ENCODE measurements at places on chromosomes 1 and 21.
A peak's percentile ranks its signal among the peaks of the same experiment; 100 is the strongest.

DNA sequence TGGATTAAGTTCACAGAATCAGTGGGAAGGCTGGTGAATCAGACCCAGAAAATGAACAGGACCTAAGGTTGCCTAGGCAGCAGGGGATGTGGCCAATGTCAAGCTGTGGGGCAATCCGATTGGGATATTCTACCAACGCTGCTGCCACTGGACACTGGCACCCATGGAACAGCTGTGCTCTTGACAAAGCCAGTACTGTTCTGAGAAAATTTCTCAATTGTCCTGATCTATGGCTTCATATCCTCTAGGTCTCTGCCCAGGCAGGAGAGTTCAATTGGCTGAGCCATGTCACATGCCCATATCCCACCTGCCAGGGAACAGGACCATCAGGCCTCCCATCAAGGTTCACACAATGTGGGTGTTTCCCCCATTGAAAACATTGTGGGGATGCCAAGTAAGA, 6.2 kb downstream of the TACSTD2 start:
- no peak for DNase-seq

DNA sequence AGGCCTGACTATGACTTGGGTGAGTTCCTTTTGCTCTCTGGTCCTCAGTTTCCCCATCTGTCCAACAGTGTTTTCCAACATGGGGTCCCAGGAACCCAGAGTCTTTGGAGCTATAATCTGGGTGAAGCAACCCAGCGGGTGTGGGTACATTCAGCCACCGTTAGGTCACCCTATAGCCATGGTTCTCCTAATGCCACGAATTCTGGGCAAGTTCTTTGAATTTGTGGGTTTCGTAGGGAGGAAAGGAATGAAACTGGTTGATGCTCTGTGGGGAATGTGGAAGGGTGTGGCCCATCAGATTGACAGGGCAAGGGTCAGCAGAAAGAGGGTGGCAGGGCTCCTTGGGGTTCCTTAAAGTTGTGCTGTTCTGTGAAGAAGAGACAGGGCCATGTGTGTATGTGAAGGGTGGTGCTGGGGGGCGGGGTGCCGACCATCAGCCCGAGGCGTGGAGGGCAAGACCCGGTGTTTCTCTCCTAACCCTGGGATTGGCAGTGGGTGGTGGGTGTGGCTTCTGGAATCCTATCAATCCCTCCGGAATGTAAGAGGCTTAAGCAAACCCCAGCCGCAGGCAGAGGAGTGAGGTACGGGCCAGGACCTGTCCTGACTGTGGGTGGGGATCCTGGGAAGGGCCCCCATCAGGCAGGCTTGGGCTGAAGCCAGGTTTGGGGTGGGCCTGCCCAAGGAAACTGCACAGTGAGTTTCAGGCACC, 35.5 kb upstream of the ZNF362 start:
- no peak for DNase-seq

DNA sequence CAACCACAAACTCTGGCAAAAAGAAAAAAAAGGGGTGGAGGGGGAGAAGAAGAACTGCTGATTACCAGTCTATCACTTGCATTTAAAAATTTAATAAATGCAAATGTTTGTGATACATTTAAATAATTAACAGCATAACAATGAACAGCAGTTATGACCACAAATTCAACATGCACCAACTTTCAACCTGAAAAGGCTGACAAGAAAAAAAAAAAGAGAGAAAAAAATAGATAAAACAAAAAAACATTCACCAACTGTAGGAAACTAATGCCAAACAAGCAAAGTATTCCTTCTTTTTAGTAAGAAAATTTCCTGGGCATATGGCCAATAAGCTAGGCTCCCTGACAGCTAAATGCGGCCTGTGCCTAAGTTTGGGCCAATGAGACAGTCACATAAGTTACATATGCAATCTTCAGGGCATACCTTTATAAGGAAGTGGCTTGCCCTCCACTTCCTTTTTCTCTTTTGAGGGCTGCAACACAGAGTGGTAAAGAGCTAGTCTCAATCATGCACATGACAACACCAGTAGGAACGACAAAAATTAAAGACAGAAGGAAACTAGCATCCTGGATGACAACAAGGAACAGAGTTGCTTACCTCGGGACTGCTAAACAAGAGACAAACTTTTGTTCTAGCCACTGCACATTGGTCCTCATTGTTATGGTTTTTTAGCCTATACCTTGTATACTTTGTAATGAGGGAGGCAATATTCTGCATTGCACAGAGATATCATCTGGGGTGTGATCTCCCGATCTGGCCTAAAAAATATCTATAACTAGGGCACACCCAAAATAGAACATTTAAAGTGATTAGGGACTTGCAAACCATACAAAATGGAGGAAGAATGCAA, 24.2 kb upstream of the PHTF1 start:
- peak; percentile 48 for DNase-seq

DNA sequence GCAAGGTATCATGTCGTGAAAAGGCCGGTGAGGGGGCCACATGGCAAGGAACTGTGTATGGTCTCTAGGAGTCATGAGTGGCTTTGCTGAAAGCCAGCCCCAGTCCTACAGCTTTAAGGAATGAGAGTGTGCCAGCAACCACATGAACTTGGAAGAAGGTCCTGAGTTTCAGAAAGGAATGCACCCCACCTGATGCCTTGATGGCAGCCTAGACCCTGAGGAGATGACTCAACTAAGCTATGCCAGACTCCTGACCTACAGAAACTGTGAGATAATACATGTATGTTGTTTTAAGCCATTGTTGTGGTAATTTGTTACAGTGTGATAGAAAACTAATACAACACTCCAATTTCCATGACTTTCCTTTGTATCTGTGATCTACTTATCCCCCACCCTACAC, 33.5 kb upstream of the AKT3 start:
- DNase-seq: no peak

- DNase-seq: no peak
Measured at GRCh38 chr1:185017338-185017737, 28.0 kb upstream of the RNF2 start.

- DNase-seq: no peak
Measured at GRCh38 chr1:212235857-212236256, 49.4 kb upstream of the PPP2R5A start.

- peak; percentile 13 for DNase-seq
Measured at GRCh38 chr1:25917996-25918395, 11.8 kb upstream of the STMN1 start.

GRCh38 chr1:224504297-224505041, 69.9 kb upstream of the WDR26 start:
- DNase-seq: no peak

DNA sequence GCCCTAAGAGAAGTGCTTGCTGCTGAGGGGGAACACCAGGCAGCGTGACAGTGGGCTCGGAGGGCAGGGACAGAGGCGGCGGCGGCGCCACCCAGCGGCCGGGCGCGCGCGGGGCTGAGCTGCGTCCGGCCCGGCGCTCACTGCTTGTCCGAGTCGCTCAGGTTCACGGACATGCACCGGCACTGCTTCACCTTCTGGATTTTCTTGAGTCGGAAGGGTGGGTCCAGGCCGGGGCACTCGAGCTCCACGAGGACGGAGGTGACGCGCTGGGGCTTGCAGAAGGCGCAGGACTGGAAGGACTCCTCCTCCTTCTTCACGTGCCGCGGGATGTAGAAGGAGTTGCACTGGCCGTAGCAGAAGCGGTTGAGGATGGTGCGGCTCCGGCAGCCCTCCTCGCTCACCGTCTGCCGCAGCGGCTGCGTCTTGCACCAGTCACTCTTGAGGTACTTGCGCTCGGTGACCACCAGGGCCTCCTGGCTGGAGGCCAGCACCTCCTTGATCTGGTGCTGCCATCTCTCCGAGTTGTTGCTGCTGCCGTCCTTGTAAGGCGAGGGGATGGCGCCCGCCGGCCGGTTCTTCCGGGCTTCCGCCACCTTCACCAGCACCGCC, 119.0 kb downstream of the GREM2 start:
- DNase-seq: no peak

DNA sequence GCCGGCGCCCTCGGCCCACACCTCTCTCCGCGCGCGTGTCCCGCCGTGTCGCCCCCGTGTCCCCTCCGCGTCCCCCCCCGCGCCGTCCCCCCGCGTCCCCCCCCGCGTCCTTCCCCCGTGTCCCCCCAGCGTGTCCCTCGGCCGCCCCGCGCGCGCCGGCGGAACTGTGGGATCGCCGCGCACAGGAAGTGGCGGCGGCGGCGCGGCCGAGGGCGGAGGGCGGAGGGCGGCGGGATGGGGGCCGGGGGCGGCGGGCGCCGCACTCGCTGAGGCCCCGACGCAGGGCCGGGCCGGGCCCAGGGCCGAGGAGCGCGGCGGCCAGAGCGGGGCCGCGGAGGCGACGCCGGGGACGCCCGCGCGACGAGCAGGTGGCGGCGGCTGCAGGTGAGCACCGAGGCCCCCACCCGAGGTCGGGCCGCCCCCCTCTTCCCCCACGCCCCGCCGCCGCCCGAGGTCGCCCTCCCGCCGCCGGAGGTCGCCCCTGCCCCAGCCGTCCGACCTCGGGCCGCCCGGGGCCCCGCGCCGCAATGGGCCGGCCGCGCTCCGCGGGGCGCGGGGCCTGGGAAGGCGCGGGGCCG, at the start of gene AGPAT3:
Gene AGPAT3, plus strand, starts transcription at position 262 of the 578 bp plus-strand sequence. CDS start 94,459 bp downstream, outside the sequence.
- DNase-seq: peak; percentile 32

DNA sequence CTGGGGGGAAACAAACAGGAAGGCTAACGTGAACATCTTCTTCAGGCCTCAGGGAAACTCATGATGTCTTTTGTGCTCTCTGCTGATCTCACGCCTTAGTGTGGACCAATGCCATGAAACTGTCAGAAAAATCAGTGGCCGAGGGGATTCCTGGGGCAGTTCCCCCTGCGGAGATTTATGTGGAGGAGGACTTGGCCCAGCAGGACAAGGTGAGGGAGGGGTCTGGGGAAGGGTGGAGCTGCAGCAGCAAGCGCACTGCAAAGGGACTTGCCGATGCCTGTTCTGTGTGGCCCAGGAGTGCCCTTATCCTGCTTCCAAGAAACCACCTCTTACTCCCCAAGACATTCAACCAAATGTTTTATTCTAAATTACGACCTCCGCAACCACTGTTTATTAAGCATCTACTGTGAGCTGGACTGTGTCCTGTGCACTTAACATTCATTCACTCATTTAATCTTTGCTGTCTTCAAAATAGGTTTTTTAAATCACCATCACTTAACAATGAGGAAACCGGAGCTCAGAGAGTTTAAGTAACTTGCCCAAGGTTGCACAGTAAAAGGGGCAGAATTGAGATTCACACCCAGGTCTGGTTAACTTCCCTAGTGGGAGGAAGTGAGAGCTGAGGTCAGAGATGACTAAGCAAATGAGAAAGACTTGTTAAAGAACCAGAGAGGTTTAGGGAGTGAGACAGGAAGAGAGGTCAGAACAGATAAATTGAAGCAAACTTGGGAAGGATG, 49.7 kb downstream of the FHAD1 start:
- DNase-seq: no peak

GRCh38 chr1:205528887-205529825, 24.7 kb downstream of the CDK18 start:
- peak; percentile 87 for DNase-seq

DNA sequence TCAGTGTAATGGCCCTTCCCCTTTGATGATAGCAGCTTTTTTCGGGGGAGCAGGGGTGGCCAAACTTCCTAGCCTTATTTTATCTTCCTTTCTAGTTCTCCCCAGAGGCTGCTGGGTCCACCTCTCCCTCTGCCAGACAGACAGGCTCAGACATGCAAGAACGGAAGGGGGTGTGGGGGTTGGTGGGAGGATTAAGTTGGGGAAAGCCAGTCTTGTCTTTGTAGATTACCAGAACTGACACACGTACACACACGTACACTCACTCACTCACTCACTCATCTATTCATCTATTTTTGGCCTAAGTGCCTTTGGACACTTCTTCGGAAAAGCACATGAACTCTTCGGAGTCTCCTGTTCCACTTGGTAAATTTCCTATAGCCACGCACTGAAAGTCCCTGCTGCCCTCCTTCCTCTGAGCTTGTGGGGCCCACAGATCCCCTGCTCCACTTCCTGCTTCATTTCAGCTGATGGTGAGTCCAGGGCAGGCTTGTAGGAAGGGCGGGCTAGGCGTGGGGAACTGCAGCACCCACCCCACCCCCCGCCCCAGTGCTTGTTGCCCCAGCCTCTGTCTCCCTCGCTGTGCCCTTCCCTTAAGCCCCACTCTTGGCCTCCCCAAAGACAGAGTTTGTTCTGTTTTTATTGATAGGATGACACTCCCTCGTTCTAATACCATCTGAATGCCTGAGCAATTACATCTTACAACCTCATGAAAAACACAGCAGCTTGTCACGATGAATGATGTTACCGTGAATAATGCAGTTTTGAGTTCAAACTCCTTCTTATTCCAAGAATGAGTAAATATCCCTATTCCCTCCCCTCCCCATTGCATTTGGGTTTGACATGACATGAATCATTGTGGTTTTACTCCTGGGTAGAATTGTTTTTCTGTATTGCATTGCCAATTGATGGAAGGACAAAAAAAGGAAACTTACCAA, 60.7 kb upstream of the ATP5PO start:
- peak; percentile 52 for DNase-seq

DNA sequence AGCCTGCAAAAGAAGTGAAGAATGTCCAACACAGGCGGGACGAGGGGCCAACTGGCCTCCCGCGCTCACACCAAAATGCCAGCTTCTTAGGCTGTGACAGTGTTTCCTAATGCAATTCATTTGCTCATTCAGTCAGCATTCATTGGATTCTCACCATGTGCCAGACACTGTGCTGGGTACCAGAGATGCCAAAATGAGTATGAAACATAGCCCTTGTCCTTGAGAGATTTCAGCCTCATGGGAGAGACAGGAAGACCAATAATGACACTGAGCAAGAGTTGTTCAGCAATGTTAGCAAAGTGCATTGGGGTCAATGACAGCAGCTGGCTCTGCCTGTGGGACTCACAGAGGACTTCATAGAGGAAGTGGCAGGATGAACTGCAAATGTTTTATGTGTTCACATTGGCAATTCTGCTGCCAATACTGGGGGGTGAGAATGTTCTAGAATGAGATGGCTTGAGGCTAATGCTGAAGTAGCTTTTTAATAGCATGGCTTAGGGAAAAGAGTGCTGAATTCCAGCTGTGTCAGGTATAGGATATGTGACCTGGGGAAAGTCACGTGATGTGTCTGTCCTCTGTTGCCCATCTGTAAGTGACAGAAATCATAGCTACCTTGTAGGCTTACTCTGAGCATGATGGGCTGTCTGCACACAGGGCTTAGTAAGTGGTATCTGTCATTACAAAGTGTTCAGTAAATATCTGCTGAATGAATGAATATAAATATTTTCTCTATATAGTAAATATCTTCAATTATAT, 58.3 kb upstream of the KIF26B start:
- no peak for DNase-seq

GRCh38 chr1:116679828-116680628, 12.5 kb upstream of the IGSF3 start:
- no peak for DNase-seq

- no peak for DNase-seq
Measured at GRCh38 chr21:17532292-17532691, 19.4 kb downstream of the CXADR start.

DNA sequence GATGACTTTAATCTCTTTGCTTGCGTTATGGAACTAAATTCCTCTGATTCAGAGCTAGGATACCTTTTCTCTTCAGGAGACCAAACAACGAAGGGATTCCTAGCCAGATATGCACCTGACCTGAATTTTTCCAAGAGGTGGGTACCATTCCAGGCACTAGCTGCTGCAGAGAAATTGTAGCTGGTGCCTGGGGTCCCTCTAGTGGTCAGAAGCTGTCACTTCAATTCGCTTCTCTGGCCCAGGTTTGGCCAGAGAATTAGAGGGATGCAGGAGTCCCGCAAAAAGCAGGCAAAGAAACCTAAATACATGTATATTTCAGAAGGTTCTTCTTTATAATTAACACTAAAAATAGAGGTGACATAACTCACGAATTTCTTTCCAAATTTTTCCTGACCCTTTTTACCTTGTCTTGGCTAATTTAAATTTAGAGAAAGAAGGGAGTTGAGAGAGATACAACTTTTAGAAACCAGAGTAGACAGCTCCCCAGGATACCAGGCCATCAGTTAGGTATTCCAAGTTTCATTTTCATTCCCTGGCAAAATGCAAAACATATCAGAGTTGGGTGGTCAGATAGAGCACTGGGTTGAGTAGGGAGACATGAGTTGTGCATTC, 9.6 kb downstream of the ACKR1 start:
- DNase-seq: peak; percentile 22
